ENCODE measurements at places on chromosomes 5 and 9.
A peak's percentile ranks its signal among the peaks of the same experiment; 100 is the strongest.

DNA sequence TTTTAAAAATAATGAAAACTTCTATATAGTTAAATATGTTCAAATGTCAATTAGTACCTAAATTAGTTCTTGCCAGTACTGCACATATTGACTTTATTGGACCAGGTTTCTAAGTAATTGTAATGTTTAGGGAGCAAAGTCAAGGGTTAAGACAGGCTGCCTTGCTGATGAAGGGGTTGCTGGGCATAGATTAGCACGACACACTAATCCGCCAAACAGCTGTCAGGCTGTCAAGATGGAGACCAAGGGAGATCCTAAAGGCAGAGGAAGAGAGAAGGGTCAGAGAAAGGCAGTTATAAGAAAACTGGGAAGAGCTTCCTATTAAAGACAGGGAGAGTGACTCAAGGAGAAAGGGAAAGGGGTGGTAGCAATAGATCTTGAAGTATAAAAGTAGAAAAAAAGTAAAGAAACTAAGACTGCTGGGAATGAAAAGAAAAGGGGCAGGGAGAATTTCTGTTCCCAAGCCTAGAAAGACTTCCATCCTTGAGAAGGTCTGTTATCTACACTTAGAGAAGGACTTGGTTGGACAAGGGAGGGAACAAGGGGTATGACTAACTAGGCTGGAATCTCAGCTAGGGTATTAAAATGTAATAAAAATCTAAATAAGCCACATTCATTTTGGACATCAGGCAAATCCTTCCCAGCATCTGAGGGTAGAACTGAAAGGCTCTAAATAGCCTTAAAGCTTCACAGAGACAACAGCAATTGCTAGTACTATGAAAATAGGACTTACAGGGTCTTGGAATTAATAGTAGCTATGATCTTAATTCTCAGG is 188.7 kb downstream of the FBXL17 start:
- no peak for DNase-seq

DNA sequence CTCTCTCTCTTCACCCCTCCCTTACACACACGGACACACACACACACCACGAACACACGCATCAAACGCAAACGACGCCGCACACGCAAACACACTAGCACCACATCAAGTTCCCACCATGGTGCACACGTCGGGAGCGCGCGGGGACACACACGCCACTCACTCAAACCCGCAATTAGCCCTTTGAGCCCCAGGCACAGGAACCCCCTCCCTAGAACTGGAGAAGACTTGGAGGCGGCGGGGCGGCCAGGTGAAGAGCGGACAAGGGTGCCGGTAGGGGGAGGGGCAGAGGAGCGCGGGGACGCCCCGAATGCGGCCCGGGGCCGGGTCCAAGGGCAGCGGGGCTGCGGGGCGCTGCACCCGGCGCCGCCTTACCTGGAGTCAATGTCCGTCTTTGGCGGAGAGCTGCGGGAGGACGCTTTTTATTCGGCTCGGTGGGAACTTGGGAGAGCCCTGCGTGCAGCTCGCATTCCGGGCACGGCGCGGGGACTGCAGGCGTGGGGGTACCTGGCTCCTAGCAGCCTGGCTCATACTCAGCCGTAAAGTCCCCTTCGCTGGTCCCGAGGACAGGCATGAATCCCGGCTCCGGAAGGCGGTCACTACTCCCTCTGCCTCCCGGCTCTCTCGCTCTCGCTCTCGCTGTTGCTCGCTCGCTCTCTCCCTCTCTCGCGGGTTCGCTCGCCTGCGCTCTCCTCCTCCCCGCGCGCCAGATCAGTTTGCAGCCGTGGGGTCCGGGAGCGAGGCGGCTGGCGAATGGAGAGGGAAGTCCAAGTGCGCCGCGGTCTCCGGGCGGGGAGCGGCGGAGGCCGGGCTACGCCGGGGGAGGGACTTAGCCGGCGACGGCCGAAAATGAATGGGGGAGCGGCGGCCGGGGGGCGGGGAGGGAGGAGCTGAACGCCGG is at the start of gene BRINP1:
TSS of gene BRINP1 (minus strand) at position 755 of the 901 bp plus-strand sequence. CDS start 56,080 bp downstream, outside the sequence.
- no peak for DNase-seq

- no peak for DNase-seq
Observed at GRCh38 chr5:109691996-109692395, 2.3 kb downstream of the MAN2A1 start.

- no peak for DNase-seq
Observed at GRCh38 chr9:5789489-5789888, 43.4 kb downstream of the ERMP1 start.

DNA sequence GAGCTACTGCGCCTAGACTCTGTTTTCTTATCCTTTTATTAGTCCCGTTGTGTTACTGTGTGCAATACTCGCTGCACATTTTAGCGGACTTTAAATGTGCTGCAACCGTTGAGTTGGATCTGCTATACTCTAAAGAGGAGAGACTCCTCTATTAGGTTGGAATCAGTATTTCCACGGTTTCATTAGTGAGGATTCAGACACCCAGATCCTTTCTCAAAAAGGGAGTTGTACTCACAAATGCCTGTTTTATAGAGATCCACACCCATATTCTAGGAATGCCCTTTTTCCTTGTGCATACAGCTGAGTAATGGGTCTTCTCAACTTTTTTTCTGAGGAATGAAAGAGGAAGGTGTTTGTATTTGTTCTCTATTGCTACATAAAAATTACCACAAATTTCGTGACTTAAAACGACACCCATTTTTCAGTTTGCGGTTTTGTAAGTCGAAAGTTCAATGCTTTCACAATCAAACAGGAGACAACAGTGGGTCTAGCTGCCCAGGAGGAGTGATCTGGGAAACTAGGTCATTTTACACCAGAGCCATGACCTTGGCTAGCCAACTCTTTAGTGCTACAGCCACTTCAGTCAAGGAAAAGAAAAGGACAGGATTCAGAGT is 52.8 kb upstream of the SLC44A1 start:
- no peak for DNase-seq

GRCh38 chr9:110876929-110877328 is 161.3 kb downstream of the LPAR1 start:
- no peak for DNase-seq

GRCh38 chr5:61277190-61277589 is 54.9 kb upstream of the ZSWIM6 start:
- DNase-seq: no peak

DNA sequence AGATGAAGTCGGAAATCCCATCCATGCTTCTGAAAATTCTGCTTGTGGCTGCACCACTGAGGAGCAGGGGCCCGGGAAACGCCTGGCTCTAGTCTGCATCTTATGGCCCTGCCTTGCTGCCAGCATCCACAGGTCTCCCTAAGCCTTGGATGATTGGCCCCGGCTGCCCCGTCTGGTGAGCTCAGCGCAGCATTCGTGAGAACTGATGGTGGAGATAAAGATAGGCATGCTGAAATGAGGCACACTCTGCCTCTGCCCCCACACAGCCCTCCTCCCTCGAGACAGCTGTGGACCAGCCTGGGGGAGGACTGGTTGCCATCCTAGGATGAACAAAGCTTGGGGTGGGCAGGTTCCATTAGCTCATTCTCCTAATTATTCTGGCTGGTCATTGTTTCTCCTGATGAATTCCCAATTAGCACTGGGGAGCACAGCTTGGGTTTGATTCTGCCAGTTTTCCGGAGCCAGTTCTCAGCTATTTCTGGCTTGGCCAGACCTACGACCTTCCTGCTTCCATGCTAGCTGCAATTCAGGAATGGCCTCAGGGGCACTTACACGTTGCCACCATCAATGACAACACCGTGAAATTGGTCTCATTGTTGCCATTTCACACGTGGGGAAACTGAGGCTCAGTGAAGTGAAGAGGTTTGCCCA is 62.8 kb upstream of the CPEB4 start:
- DNase-seq: no peak

DNA sequence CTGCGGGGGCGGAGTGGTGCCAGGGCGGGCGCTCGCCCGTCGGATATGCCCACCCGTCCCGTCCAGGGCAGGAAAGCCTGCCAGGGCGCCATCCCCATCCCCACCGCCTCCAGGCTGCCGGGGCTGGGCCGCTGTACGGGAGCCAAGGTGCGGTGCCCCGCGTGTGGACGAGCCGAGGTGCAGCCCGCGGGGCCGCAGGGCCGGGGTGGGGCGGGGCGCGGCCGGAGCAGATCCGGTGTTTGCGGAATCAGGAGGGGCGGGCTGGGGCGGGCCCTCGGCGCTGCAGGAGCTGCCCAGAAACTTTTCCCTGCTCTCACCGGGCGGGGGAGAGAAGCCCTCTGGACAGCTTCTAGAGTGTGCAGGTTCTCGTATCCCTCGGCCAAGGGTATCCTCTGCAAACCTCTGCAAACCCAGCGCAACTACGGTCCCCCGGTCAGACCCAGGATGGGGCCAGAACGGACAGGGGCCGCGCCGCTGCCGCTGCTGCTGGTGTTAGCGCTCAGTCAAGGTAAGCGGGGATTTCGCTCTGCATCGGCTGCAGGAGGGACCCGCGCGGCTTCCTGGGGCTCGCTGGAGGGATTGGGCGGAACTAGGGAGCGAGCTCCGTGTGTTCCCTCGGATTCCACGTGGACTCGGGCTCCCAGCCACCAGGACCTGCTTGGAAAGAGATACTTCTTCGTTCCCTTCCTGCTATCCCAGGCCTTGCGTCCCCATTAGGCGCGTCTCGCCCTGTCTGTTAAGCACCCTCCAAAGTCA is at the start of gene ITGA2:
TSS of gene ITGA2 (plus strand) at position 328 of the 756 bp plus-strand sequence. CDS start at position 445, 117 bp downstream.
- peak; percentile 62 for DNase-seq

DNA sequence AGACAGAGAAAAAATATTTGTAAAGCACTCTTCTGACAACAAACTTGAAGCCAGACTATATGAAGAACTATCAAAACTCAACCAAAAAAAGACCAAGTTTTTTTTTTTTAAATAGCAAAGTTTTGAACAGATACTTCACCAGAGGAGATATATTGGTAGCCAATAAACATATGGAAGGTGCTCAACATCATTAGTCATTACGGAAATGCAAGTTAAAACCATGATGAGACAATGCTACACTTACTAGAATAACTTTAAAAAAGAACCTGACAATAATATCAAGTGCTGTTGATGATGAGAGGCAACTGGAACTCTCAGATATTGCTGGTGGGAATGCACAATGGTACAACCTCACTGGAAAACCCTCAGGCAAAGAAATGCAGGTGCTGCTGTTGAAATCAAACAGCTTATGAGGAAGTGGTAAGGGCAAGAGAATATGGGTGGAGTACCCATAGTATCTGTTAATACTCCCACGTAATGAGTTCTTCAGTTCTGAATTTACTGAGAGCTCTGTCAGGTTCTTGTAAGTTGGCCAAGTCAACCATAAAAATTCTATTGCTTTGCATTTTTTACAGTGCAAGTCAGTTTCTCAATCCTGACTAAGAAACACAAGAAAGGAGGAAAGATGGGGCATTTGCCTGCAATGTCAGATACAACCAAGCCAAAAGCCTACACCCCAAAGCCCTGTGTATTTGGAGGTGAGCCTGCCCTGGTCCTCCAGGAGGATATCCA is 87.3 kb upstream of the GNAQ start:
- DNase-seq: no peak
